NCI-H2171 (cell line): ENCODE measurements at places on chromosomes 1 and 21.

- DNase-seq: no peak
Measured at GRCh38 chr1:200221614-200222282, 188.1 kb downstream of the ZNF281 start.

DNA sequence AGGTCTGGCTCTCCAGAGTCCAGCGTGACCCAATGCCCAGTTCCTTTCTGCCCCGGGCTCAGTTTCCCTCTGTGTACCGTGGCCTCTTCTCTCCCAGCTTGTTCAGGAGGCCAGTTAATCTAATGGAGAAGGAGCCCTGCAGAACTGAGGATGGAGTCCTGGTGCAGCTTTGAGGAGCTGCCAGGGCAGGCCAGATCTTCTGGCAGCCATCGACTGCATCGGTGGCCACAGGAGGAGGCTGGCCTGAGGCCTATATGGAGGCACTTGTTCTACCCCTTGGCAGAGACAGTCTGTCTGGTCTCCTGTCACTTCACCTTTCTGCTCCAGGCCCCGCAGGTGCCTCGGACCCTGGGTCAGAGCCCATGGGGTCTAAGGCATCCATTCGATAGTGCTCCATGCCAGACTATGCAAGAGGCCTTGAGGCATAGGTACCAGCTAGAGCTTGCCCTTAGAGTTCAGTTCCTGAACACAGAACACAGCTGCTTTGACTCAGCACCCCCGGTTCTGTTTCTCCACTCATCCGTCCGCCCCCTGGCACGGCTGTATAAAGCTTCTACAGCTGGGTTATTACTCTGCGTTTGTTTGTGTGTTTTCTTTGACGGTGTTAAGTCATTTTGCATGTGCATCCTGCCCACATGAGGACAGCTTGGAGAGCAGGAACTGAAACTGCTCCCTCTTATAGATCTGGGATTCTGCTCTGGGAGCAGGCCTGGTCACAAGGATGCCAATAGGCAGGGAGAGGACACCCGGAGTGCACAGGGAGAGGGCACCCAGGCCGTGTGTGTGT lies 18.5 kb upstream of the LRRN2 start:
- no peak for DNase-seq

DNA sequence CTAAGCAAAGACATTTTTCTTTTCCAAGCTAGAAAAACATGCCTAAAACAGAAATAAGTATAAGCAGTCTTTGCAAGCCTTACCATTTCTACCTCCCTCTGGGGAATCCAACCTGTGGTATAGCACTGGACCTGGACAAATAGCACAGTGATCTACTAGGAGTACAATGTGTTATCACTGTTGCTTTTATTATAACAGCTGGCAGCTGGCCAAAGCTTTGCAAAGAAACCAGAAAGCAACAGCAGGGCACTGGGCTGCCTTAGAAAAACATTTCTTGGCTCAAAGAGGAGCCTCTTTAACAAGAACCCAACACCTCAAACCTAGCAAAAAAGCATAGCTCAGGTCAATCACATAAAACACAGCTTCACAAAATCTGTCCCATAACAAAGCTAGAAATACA lies 294.5 kb upstream of the GREM2 start:
- DNase-seq: no peak

DNA sequence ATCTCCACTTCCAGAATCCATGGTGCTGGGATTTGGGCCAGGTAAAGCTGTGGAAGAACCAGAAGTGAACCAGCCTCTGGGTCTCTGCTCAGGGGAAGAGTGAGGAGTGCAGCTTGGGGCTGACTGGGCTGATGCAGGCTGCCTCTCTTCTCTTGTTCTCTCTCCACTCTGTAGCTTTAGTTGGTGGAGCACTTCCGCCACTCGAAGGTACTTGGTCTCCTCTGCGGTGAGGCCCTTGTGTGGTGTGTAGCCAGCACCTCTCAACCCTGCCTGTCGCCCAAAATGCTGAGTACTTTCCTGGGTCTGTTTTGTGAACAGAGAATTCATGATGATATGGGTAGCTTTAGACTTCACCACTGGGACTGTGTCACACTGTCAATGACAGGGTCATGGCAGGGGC lies 63.2 kb downstream of the URB2 start:
- no peak for DNase-seq

GRCh38 chr21:17514124-17514845 lies 1.4 kb downstream of the CXADR start:
- no peak for DNase-seq

DNA sequence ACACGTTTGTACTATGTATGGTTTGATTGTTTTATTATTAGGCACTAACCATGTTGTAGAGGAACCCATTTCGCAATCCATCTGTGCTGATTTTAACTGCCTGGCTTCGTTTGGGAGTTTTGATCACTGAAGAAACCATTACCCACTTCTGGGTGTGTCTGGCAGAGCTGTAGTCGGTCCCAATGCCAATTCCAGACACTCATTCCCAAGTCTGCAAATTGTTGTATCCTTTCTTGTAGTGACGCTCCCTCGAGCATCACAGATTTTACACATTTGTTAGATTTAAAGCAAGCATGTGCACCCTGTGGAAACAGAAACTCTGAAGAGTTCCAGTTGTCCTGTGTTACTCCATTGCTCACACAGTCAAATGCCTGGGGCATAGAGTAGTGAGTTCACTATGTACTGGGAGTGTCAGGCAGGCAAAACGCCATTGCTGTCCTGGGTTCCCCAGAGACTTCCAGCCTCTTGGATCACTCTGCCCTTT lies 31.0 kb upstream of the EFCAB14 start:
- DNase-seq: no peak

DNA sequence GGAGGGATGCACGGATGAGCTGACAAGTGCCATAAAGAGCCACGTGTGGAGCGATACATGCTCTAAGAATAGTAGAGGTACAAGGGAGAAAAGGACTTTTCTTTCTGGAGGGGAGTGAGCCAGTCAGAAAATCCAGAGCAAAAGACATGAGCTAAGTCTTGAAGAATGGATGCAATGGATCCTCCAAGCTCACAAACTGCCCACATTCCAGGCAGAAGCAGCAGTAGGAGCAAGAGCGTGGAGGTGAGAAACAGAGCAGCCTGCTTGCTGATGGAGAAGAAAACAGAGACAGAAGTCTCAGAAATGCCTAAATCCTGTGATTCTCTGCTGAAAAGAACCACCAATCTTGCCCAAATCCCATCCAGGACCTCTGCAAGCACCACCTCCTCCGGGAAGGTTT lies 78.2 kb upstream of the RALGPS2 start:
- no peak for DNase-seq

- DNase-seq: peak; percentile 62
Measured at GRCh38 chr1:226967665-226968064, 27.6 kb downstream of the COQ8A start.

GRCh38 chr1:239547987-239548386 lies 161.6 kb downstream of the CHRM3 start:
- DNase-seq: no peak

DNA sequence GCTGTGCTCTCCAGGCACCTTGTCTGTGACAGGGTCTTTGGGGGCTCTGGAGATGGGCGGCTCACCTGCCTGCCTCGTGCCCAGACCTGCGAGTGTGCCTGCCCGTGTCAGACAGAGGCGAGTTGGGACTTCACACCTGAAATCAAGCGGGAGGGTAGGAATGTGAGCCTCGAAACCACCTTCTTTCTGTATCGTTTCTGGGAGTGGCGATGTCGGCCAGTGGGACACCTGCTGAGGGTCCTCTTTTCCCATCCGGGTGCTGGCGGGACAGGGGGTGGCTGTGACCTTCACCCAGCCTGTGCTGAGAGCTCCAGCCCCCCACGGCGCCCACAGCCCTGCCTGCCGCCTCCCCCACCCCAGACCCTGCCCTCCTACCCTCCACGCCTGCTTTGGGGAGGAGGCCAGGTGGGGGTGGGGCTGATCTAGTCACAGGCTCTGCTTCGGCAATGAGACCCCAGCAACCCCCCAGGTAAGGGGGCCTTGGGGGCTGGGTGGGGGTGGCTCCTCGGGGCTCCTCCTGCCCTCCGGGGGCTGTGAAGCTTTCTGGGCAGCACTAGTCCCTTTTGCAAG lies 15.6 kb upstream of the FAAP20 start:
- DNase-seq: no peak

GRCh38 chr1:207954104-207954503 lies 43.2 kb upstream of the CD34 start:
- DNase-seq: no peak

DNA sequence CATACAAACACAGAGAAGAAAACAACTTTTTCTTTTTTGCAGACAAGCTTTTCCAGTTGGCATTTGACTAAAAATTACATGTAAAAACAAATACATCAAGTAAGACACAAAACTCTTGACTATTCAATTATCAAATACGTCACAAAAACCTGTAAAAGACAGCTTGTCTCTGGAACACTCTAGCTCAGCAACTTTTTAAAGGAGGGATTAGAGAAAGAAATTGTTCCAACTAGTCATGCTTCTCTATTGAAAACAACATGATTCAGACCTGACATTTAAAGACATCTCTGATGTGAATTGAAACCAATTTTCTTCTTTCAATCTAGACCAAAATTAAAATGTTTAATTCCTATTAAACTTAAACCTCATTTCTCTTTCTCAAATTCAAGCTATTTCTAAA lies 30.3 kb downstream of the SMYD3 start:
- DNase-seq: no peak

- DNase-seq: no peak
Measured at GRCh38 chr1:208526613-208527125, 282.5 kb upstream of the PLXNA2 start.

- DNase-seq: no peak
Measured at GRCh38 chr1:14862114-14862771, 263.8 kb downstream of the KAZN start.

GRCh38 chr1:76095802-76096201 lies 21.3 kb downstream of the ST6GALNAC3 start:
- DNase-seq: no peak

DNA sequence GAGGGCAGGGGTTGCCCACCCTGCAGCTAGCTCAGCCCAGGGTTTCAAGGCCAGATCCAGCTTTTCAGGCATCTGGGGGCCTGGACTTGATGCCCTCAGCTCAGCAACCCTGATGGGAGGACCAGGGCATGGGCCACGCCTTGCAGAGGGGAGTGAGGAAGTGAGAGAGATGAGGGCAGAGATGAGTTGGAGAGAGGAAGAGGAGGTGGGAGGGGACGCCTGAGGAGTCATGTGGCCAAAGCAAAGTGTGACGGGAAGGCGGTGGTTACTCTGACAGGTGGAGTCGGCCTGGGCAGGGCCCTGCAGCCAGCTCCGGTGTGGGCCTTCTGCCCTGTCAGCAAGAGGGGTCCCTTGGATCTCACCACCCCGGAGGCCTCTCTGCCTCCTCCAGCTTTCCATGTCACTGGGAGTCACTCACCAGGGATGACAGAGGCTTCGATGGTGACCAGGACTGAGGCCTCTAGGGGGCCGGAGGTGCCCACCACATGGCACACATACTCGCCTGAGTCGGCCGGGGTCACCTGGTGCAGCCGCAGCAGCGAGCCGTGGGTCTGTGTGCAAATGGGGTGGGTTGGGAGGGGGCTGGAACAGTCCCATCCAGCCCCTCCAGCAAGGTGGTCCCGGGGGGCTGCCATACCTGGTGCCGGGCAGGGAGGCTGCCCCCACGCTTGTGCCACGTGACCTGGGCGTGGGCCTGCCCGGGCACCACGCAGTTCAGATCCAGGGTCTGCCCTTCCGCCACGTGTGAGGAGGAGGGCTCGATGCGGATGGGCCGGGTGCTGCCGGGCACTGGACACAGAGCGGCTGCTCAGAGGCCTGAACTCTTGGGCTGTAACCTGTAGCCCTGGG lies 40.4 kb downstream of the LDLRAD2 start:
- DNase-seq: no peak

DNA sequence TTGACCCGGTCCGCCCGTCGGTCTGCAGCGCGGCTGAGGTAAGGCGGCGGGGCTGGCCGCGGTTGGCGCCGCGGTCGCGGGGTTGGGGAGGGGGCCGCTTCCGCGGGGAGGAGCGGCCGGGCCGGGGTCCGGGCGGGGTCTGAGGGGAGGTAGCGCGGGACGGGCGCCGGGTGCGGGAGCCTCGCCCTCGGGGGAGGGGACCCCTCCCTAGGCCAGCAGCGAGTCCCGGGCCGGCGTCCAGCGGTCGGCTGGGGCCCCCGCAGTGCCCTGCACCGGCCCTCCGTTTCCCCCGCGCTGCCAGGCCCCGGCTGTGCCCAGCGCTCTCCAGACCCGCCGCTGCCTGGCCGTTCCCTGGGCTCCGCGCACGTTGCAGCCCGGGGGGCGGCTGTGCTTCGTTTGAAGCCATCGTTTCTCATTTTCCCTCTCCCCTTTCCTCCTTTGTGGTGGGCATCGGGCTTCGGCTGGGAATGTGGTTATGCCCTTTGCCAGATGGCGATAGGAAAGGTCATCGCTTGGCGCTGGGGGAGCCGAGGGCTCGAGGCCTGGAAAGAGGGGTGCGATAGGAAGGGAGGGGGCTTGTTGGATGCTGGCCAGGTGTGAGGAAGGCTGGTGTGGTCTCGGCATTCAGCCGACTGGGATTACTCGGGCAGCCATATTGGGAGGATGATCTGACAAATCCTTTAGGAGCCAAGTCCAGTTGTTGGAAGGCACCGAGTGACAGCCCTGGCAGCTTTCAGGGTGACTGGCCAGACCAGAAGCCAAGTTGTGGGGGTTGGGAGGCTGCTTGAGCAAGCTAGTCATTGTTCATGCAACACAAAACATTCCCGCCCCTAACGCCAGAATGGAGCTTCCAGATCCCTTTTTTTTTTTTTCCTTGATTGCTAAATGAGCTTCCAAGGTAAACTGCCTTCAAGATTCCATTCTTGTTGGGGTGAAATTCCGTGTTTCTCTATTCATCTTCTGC lies 753 bp downstream of the KIF1B start:
- peak; percentile 39 for DNase-seq

DNA sequence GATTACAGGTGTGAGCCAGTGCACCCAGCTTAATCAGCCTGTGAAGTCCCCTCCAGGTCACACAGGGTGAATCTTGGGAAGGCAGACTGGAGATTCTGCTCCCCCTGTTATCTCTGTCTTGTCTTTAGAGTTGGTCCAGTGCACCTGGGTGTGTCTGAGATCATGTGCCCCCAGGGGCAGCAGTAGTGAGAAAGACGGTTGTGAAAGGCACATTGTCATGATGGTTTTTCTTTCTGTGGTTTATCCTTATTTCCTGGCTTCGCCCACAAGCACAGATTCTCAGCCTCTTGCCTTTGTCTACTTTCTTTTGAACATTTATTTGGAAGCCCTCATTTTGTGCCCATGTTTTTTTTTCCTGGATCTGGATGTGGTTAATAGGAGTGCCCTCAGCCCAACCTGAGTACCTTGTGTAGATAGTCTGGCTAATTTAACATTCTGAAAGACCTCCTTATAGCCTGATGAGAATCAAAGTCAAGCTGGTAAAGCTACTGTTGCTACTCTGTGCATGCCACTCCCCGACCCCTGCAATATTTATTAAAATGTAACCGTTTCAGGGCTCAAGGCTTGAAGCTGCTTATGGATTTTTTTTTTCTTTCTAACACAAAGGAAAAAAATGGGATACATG lies 23.7 kb downstream of the UCK2 start:
- DNase-seq: no peak

GRCh38 chr1:61428146-61428545 lies 296.8 kb downstream of the TM2D1 start:
- DNase-seq: no peak

DNA sequence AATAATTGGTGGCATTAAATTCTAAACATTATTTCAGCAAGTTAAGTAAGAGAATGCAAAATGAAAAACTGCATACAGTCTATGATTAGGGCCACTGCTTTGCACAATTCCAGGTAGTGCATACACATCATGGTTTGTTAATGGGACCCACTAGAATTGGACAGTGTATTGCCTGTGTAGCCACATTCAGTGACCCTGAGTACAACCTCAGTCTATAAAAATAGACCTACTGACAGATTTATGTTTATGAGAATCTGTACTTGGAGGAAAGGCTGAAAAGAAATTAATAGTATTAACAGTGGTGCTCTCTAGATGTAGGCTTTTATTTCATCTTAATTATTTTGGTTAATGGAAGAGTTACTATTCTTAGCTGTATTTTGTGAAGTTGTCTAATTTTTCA lies 18.8 kb downstream of the UAP1 start:
- no peak for DNase-seq
